Activated CD8-positive, alpha-beta memory T cell treated with anti-CD3 and anti-CD28 coated beads for 48 hours (primary cell): ENCODE measurements at places on chromosomes 1 and 21.

GRCh38 chr1:170721621-170722020 is 57.7 kb downstream of the PRRX1 start:
- no peak for DNase-seq

- no peak for DNase-seq
Measured at GRCh38 chr1:55064861-55065263, 25.5 kb downstream of the PCSK9 start.

- no peak for DNase-seq
Measured at GRCh38 chr1:162349635-162350330, 26.9 kb downstream of the SPATA46 start.

GRCh38 chr1:29960876-29961275 is 724.6 kb downstream of the PTPRU start:
- no peak for DNase-seq

DNA sequence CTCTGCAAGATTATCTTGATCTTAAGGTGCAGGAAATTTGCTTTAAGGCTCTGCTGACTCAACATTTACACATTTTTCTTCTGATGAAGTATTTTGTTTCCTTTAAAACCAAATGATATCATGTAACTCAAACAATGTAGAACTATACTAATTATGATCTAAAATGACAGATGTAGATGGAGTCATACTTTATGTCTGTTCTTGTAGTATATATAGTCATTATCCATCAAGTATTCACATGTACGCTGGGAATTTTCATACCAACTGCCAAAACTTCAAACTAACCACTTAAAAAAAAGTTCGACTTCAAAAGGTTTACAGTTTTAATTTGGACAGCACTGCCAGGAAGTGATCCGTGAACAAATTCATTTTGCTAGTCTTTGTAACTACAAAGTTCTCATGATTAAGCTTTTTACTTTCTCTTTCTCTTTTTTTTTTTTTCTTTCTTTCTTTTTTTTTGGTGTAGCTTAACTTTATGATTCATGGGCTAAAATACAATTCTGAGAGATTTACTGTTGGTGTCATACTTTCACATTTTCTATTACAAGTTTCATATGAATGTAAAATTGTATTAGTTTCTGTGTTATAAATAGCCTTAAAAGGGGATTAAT is 509.0 kb upstream of the CXADR start:
- no peak for DNase-seq
